ENCODE measurements at places on chromosomes 16 and 17.

DNA sequence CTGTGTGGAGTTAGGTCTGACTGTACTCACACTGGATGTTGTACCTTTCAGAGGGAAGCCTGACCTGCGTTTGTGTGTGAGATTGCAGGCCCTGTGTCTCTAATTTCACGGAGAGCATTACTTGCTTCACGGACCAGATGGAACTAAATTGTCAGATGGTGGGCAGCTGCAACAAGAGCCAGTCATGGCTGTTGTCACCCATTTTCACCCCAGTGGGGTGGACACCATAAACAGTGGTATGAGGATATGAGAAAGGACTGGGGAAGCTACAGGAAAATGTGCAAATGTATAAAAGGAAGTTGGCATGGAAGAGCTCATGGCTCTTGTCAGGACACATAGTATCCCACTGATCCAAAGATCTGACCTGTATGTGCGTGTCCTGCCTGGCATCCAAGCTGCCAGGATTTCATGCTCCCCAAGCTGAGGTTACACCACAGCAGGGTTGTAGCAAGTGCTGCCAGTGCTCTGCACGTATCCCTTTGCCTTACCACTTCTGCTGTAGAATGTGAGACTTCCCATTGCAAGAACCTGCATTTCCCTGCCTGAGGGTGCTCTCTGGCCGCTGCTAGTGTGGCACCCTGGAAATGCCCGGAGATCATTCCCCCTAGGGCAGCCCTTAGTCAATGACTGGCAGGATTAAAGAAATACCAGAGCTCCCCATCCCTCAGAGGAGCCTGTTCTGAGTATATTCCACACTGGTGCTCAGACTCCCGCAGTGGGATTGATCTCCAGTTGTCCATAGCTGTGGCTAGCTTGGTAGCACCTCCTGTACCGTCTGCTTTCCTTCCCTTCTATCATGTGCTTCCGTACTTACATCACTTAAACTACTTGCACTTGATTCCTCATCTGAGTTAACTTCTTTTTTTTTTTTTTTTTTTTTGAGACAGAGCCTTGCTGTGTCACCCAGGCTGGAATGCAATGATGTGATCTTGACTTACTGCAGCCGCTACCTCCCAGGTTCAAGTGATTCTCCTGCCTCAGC, 70.4 kb upstream of the TANC2 start:
- no peak for DNase-seq

DNA sequence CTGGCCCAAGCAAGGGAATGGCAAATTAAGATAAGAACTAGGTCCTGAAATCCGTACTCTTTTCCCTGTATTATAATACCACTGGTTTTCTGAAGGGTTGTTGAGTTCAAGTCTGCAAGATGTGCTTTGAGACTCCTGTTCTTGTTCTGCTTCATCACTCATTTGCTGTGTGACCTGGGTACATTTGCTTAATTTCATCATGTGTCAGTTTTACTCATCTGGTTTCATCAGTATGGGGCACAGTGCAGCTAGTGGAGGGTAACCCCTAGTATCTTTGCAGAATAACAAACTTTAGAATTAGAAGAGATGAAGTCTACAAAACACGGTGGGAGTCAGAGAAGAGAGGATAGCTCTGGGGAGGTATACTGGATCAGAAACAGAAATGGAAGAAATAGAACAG, 21.9 kb upstream of the EFCAB13 start:
- DNase-seq, result no peak

- no peak for DNase-seq
Measured at GRCh38 chr16:78142788-78143187, 43.3 kb downstream of the WWOX start.

GRCh38 chr17:53032861-53033271, 789.9 kb upstream of the KIF2B start:
- no peak for DNase-seq

DNA sequence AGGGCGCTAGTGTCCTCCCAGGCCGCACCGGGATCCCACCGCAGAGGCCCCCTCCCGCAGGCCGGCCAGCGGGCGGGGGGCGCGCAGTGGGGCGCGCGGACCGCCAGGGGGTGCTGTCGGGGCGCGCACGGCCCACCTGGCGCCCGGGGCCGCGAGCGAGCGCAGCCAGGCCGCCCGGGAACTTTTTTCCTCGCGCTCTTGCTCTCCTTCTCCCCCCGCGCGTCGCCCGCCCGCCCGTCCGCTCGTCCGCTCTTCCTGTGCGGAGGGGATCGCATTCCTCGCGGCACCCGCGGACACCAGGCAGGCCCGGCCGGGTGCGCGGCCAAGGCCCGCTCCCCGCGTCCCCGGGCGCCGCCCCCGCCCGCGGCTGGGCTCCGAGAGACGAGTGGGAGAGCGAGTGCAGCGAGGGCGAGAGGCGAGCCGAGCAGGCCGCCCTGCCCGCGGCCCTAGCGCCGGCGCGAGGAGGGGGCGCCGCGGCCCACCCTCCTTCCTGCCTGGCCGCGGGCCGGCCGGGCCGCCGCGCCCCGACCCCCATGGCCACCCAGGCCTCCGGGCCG, at the start of gene RAI1:
TSS of gene RAI1 (plus strand) at position 272 of the 557 bp plus-strand sequence. CDS start 111,491 bp downstream, outside the sequence.
- peak; percentile 47 for DNase-seq

DNA sequence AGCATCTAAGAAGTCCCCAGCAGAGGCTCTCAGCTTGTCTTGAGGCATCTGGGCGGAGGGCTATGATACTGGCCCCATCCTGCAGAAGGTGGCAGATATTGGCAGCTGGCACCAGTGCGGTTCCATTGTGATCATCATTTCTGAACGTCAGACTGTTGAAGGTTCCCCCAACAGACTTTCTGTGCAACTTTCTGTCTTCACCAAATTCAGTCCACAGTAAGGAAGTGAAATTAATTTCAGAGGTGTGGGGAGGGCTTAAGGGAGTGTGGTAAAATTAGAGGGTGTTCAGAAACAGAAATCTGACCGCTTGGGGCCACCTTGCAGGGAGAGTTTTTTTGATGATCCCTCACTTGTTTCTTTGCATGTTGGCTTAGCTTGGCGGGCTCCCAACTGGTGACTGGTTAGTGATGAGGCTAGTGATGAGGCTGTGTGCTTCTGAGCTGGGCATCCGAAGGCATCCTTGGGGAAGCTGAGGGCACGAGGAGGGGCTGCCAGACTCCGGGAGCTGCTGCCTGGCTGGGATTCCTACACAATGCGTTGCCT, at the start of gene CIITA:
TSS of gene CIITA (plus strand) at position 404 of the 543 bp plus-strand sequence. CDS start at position 533, 129 bp downstream.
- DNase-seq, result no peak

- DNase-seq, result no peak
Measured at GRCh38 chr16:66918803-66919568, at the start of gene CDH16. Gene CDH16, minus strand, starts transcription at chr16:66918885. Its CDS starts 820 bp downstream, at chr16:66918065.

DNA sequence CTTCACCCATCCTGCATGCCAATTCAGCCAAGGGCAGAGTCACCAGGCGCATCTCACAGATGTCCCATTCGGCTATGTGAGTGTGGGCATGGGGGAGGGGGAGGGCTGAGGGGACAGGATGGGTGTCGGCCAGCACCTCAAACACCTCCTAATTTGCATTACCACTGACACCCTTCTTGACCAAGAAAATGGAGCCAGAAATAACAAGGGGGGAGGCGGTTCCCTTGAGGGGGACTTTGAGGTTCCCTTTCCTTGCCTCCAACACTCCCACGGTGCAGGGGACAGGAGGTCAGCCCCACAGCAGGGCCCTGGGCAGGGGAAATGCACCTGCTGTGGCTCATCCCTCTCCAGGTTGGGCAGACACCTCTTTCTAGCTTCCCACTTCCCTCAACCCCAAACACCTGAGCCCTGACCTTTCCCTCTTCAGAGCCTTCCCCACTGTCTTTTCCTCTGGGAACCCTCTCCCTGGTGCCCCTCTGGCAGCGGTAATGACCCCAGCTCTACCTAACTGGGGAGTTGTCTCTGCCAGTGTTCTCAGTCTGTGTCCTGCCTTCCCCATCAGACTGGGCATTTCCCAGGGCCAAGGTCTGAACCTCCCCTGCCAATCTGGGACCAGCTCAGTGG, 18.2 kb upstream of the TBX21 start:
- no peak for DNase-seq

DNA sequence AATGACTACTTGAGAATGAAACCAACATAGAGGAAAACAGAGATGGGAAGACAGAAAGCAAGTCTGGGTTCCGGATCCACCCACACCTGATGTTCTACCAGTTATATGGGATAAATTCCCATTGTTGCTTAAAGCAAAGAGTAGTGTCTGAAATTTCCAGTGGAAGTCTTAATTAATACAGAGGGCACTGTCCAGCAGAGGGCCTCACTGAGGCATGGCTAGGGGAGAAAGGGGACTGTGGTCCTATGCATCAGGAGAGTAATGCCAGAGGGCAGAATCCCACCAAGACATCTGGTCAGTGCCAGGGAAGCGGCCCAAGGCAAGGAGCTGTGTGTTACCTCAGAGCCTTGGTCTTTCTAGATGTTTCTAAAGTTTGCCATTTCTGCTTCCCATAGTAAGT, 7.5 kb upstream of the UMOD start:
- no peak for DNase-seq

Data from stimulated activated CD8-positive, alpha-beta memory T cell treated with anti-CD3 and anti-CD28 coated beads, Interleukin-12 subunit alpha, Interleukin-12 subunit beta, amount 100 ng/mL, for 1 hour (primary cell).